Right cardiac atrium (tissue), 5 donors: ENCODE measurements at places on chromosomes 6 and 20. TPM values are rescaled to one million over a fixed set of nuclear protein-coding genes. Genes with fewer than 3 reads are reported as not detected.

DNA sequence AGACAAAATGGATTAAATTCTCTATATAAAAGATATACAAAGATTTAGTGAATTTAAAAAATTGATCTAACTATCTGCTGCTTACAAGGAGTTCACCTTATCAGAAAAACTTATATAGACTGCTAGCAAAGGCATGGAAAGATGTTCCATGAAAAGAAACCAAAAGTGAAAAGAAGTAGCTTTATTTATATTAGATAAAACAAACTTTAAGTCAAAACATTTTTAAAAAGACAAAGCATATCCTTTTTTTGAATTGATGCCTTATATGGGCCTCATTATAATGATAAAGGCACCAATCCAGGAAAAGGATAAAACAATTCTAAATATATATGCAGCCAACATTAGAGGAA, 334.2 kb downstream of the MEI4 start:
- no peak for DNase-seq

Gene TMEM151B
- not detected for total RNA-seq

DNA sequence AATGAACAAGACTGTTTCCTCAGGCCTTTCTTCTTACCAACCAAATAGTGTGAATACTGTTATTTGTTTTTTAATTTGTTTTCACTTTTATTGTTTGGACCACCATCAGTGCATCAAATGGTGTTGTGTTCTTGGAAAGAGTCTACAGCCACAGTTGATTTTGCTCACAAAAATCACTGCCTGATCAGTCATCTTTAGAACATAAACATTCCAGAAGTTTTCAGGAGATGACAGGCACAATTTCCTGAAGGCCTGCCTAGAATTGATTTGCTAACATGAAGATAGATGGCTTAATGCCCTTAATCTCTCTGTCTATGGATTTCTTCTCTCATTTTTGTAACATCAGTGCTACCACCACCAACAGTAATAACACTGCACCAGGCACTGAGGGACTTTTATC, 13.5 kb downstream of the IL22RA2 start:
- no peak for DNase-seq

Gene SOX18
- total RNA-seq, result 41.6 TPM

DNA sequence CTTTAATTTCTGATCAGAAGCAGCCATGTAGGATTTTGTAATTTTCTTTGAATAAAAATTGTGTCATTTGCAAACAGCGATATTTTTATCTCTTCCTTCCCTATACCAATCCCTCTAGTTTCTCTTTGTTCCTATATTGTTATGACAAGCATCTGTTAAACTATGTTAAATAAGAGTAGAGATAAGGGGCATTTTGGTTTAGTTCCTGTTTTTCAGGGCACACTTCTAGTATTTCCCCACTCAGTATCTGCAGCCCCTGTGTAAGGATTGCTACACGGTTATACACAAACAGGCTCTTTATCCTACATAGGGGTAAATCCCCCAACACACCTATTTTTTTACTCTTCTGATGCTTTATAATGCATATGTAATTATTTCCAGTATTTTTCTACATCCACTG, 42.1 kb downstream of the TRERF1 start:
- DNase-seq, result no peak

Gene PROKR2
- total RNA-seq, result not detected

- no peak for DNase-seq
These were observed 27.8 kb downstream of the ACSS2 start for GRCh38 chr20:34904202-34904621.

DNA sequence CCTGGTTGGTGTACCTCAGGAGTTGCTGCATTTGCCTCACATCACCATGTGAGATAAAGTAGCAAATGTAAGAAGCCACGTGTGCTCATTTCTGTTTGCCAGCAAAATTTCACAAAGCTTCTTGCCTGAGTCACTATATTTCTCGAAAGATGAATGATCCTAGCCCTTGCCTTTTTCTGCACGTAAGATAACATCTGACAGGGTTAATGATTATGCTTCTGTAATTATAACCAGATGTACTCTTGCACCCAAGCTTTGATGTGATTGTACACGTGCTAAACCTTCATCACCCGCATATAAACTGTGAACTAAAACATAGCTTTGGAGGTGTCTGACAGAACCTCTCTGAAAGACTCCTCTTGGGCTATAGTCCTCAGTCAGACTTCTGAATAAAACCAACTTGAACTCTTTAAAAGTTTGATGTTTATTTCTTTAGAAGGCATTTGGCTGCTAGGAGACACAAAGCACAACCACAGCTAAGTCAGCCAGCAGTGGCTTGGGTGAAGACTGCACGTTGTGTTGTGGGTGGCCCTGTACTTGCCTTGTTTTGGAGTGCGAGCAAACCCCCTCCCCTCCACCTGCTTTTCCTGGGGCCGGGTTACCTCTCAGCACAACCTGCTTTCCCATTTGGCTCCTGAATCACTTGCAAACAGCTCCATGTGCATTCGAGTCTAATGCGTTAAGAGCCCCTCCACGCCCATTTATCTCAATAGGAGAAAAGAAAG, 19.3 kb downstream of the PROKR2 start:
- DNase-seq, result no peak

Gene BPHL
- 11.4 TPM for total RNA-seq

- DNase-seq, result peak; percentile 73
These were observed 46.6 kb downstream of the NOL4L start for GRCh38 chr20:32538526-32538939.

DNA sequence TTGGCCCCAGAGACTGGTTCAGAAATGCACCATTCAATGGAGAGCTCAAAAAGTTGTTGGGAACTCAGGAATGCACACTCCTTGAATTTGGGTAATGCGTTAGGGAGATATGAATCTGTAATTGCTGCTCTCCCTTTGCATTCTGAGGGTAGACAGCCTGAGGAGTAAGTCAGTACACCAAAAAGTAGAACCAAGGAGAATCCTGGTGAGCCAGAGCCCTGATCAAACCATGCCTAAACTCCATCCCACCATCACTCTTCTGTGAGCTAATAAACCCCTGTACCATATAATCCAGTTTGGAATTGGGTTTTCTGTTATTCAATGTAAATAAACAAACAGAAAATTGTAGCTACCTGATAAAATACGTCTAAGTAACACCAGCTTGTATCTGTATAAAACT, 90.2 kb downstream of the KIF16B start:
- no peak for DNase-seq

GRCh38 chr6:106763361-106763760, 134.0 kb downstream of the QRSL1 start:
- no peak for DNase-seq

Gene PRSS35
- total RNA-seq, result 6.6 TPM

GRCh38 chr6:104126315-104127005, 733.3 kb downstream of the HACE1 start:
- DNase-seq, result no peak

DNA sequence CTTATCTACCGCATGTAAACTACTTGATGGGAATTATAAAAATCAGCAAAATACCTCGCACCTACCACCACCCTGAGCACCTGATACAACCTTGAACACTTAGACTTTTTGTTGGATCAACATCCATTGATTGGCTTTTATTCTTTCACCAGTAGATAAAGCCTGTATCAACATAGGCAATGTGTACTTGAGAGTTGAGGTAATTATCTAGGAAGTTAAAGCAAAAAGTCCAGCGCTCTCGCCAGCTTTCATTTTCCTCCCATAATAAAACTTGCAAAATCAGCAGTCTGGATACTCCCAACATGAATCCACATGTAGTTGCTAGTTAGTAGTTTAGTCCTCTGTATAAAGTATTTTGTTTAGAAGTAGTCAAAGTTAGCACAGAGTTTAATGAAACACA, 132.0 kb upstream of the PRDM1 start:
- no peak for DNase-seq

Gene ZNF391
- total RNA-seq, result 2.0 TPM

Gene CD93
- 39.8 TPM for total RNA-seq

DNA sequence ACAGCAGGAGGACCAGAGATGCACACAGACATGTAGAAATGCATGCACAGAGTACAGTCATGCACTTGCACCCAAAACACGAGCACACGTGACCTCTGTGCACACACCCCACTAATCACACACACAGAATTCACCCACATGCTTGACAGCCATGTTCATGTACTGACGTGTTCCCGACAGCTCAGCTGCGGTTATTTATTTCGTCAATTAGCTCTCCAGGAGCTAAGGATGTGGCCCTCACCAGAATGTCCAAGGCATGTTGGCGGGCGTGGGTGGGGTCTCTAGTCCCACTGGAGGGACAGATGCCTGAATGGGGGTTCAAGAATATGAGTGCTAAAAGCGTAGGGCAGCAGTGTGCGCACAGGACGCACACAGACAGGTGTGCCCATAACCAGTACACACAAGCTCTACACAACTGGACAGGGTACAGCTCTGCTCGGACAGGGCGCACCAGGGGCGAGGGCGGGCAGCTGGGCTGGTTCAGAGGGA, 571 bp upstream of the PRPF6 start:
- no peak for DNase-seq

DNA sequence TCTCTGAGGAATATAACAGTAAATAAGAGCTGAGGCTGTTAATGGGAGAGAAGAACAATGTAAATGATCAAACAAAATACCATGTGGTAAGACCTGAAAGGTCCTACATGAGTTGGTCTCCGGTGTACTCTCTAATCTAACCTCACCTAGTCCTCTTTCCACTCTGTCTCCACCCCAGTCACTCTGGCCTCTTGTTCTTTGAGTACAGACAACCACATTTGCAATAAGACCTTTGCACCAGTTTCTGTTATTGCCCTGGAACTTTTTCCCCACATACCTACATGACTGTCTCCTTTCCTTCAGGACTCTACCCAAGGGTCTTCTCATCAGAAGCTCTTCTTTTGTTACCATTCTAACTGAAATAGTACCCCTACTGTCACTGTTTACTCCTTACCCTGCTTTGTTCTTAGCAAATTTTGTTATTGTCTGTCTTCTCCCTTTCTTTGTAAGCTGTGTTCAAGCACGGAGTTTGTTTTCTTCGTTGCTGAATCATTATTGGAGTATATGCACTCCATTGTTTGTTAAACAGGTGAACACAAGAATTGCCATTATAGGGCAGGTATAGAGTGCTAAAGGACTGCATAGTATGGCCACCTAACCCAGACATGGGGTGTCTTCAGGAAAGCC, 37.3 kb downstream of the MAPK14 start:
- no peak for DNase-seq
